ENCODE measurements at places on chromosomes 5 and 9.

GRCh38 chr9:38285236-38285635, 107.3 kb upstream of the ALDH1B1 start:
- no peak for DNase-seq

DNA sequence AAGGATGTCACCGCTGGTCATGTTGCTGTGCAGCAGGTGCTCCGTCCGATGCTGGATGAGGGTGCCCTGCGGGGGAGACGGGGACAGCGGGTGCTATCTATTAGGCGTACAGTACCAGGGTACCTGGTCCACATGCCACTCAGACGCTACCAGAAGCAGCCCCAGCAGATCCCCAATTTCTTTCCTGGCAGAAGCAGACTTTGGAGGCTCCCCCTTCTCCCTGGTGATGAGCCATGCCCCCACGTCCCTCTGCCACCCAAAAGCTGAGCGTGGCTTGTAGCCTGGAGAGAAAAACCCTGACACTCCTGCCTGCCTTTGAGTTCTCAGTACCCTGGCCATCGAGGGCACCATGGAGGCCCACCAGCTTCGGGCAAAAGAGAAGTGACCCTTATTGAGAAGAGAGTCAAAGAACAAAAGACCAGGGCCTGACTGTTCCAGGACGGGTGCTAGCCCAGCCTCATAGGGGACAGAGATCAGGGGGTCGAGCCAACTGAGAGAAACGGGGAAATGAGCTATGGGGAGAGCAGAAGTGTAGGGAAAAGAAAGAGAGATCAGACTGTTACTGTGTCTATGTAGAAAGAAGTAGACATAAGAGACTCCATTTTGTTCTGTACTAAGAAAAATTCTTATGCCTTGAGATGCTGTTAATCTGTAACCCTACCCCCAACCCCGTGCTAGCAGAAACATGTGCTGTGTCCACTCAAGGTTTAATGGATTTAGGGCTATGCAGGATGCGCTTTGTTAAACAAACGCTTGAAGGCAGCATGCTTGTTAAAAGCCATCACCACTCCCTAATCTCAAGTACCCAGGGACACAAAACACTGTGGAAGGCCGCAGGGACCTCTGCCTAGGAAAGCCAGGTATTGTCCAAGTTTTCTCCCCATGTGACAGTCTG, 62.0 kb upstream of the ZNF354B start:
- no peak for DNase-seq

DNA sequence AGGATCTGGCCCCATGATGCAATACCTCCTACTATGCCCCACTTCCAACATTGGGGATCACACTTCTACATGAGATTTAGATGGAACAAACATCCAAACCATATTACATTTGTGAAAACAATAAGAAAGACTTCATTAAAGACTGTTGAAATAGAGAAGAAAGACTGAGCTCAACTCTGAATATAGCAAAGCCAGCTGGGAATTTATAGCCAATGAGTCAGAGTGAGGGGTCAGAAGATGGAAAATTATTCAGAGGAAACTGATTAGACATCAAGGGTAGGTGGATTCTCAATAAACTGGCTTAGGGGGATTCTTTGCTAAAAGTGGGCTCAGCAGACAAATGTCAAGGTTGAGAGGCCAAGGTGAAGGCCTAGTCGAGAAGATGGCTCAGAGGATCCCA, 25.6 kb downstream of the BTF3 start:
- DNase-seq, result no peak

- DNase-seq, result no peak
Observed at GRCh38 chr5:6642655-6643054, 9.4 kb downstream of the SRD5A1 start.

GRCh38 chr9:117656002-117656401, 48.2 kb upstream of the TLR4 start:
- no peak for DNase-seq

DNA sequence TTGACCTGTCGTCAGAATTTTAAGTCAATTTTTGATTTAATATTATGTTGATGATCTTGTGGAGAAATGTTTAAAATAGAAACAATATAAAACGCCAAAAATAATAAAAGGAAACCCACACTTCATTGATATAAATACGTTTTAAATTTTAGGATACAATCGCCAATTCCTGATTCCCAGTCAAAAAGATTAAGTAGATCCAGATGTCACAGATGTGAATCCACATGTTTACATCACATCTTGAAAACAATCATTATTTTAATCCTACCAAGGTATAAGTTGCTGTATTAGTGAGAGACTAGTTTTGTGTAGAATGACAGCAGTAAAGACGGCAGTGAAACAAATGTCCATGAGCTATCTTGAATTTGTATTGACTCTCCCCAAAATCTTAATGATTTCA, 4.9 kb downstream of the TAS2R1 start:
- no peak for DNase-seq

- no peak for DNase-seq
Observed at GRCh38 chr5:64165500-64166200, at the start of gene RNF180. Gene RNF180, plus strand, starts transcription at chr5:64165843. Its CDS starts 34,965 bp downstream, at chr5:64200808.

DNA sequence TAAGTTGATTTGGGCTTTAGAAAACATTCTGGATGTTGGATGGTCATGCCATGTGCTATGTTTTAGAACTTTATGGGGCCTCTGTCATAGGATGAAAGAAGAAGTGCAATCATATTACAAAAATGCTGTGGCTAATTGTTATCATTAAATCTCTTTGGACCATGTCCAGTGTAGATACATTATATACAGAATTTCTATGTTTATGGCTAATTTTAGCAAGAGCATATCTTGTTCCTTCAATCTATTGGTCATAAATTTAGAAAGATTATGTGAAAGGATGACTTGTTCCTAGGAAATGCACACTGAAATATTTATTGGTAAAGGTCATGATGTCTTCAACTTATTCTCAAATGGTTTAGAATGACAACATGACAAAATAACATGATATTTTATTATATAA, 42.4 kb upstream of the ELL2 start:
- DNase-seq, result no peak

GRCh38 chr5:124401476-124402143, 344.8 kb downstream of the ZNF608 start:
- no peak for DNase-seq

DNA sequence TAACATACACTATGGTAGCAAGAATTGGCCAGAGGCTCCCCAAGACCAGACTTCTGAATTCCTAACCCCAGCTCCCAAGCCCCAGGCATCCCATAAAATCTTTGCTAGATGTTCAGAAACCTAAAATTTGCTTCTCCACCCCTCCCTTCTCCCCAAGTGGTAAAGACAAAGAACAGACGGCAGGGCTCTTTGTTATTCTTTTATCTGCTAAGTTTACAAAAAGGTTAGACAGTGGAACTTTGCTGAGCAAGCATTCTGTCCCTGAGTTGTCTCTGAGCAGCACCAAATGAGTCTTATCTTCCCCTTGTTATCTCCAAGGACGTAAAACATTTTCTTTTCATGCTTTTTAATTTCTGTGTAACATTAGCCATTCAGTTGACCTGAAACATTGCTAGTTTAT, 30.2 kb downstream of the TJP2 start:
- no peak for DNase-seq

GRCh38 chr5:100519075-100519474, 16.1 kb upstream of the FAM174A start:
- DNase-seq, result no peak

DNA sequence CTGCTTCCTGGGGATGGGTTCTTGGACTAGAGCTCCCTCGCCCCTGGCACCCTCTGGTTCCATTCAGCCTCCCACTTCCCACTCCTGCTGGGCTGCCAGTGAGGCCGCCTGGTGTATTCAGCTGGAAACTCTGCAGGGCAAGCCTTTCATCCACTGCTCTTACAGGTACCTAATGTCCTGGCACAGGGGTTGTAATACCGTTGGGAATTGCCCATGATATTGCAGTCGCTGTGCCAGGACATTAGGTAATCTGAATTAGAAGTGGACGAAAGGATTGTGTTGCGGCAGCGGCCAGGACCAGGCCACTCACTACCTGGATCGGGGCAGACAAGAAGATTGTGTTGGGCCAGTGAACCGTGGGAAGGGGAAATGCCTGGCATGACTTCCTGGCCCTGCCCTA, 13.1 kb downstream of the TMOD1 start:
- DNase-seq, result no peak

GRCh38 chr9:34443533-34443932, 14.8 kb downstream of the FAM219A start:
- DNase-seq, result no peak

- no peak for DNase-seq
Observed at GRCh38 chr5:77208507-77209163, 1.8 kb upstream of the PDE8B start.

- no peak for DNase-seq
Observed at GRCh38 chr5:63803165-63803564, 159.1 kb downstream of the HTR1A start.

DNA sequence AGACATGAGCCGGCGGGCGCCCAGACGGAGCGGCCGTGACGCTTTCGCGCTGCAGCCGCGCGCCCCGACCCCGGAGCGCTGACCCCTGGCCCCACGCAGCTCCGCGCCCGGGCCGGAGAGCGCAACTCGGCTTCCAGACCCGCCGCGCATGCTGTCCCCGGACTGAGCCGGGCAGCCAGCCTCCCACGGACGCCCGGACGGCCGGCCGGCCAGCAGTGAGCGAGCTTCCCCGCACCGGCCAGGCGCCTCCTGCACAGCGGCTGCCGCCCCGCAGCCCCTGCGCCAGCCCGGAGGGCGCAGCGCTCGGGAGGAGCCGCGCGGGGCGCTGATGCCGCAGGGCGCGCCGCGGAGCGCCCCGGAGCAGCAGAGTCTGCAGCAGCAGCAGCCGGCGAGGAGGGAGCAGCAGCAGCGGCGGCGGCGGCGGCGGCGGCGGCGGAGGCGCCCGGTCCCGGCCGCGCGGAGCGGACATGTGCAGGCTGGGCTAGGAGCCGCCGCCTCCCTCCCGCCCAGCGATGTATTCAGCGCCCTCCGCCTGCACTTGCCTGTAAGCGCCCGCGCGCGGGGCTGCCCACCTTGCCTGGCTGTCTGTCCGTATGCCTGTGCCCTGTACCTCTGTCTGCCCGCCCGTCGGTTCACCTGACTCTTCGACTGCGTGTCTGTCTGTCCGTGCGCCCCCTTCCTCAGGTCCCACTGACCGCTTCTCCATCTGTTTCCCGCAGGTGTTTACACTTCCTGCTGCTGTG, 412 bp downstream of the FGF18 start:
- DNase-seq, result no peak

DNA sequence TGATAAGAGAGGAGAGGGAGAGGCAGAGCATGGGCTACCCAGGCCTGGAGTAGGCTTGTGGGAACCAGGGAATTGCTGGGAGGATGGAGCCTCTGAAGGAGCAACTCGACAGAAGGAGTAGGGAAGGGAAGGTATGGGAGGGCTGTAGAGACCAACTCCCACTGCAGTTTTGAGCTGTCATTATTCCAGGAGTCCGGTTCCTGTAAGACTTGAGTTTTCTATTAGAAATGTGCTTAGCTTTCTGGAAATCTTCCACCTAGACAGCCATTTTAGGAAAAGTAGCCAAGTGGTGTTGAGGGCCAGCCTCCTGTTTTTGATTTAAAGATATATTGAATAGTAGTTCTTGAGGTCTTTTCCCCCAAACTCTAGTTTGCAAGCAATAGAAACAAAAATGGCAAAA, 323.5 kb downstream of the LRRC70 start:
- DNase-seq, result no peak

DNA sequence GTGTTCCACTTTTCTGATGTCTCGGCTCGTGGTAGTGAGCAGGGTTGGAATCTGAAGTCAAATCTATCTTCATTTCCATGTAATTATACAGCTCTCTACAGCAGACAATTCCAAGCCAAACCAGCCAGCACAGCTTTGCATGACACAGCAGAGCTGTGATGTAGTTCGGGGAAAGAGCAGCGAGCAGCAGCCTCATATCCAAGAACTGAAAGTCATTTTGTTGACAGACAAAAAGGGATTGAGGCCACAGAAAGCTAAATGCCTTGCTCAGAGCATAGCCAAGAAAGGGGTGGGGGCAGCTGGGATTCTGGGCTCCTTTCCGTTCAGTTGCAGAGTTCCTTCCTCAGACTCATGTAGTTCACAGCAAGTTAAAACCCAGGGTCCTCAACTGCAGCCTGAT, 32.1 kb downstream of the LCP2 start:
- DNase-seq, result no peak

DNA sequence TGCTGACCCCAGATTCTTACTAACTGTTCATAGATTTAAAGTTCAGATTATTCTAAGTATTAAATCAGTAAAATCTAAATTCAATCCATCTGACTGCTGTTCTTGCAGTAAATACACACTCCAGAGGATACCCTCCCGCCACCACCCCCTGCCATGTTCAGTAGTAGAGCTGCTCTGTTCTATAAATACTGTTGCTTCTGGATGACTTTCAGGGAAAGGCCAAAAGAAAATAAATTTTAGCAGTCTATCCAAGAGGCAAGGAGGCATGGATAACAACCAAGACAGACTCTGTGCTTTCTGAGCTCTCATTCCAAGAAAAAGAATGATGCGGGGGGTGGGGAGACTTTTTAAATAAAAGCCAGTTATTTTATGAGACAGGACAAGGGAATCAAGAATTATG, 115.1 kb downstream of the ADAMTS6 start:
- DNase-seq, result no peak

DNA sequence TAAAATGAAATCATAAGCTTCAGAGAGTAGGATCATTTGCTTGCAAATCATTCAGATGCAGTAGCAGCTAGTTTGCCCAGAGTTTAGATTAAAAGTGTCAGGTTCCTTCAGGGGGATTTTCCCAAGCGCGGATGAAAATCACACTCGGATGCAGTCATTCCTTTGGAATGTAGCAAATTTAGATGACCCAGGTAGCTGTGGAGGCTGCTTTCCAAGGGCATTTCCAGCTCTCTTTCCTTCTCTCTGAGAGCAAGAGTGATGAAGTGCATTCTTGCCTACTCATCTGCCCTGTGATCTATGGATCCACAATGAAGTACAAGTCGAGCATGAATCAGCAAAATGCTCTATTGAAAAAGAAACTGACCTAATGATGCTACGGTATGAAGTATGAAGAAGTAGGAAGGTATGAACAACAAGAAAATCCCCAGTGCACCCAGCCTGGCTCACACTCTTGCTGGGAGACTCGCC, 200.2 kb downstream of the PLK2 start:
- no peak for DNase-seq

- no peak for DNase-seq
Observed at GRCh38 chr9:127965953-127966352, 14.8 kb downstream of the EEIG1 start.

DNA sequence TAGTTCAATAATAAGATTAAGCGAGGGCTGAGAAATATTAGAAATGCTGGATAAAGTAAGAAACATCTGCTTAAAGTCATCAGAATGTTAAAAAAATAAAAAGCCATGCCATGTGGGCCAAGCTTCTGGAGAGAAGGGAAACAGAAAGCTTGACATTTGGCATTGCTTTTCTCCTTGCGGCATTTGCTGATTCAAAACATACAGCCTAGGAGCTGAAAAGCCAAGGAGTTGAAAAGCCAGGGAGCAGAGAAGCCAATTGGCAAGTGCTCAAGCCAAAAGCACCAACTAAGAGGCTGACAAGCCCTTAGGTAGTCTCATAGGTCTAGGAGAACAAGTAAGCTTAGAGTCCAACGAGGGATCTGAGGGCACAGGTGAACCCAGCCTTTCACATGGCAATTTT, 754.3 kb downstream of the TLE4 start:
- no peak for DNase-seq
